ENCODE measurements at places on chromosomes 1 and 21. TPM values are rescaled to one million over a fixed set of nuclear protein-coding genes. Genes with fewer than 3 reads are reported as not detected.

DNA sequence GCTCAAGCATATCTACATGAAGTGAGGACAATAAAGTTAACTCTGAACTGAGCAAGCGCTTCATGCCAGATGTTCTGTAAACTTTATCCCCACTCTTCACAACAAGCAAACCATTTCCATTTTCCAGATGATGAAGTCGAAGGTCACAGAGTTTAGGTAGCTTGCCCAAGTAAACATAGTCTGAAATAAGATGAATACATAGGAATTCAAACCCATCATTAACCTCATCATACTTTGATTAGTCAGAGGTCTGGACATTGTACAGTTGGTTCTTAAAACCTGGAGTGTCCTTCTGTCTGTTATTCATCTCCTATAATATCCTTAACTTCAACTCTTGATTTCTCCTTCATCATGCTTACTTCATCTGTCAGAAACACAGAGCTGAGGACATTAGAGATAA is 180.3 kb upstream of the C8B start:
- no peak for DNase-seq

GRCh38 chr1:37073854-37074379 is 39.6 kb upstream of the GRIK3 start:
- no peak for DNase-seq

DNA sequence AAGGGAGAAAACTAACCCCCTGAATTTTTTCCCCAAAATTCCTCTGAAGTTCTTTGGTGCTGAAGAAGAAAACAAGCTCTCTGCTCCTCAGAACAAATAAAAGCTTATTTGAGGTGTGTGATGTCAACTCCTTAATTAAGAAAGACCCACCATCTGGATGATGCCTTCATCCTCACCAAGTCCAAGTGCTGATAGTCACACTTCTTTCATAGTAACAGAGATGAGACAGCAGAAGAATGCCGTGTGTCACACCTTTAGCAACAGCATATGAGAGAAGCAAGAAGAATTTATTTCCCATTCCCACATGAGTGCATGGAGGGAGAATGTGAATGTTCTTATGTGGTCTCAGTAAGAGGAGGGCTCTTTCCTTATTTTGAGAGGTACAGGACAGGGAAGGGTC is 91.2 kb downstream of the TGFB2 start:
- no peak for DNase-seq

DNA sequence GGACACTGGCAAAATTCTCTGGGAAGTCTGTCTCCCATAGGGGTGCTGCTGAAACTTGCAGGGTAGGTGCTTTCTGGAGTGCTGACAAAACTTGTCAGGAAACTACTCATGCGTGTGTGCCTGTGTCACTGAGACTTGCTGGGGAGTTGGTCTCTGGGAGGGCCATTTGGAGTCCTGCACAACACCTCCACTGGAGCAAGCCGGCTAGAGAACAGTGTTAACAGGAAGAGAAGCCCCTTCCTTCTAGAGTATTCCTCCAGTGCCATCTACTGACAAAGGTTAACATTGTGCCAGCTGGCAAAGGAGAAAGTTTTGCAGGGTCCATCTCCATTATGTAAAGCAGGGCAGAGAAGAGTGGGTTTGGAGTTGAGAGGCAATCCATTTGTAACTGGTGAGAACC is 30.0 kb downstream of the ZMYM4 start:
- no peak for DNase-seq

GRCh38 chr1:235280467-235280866 is 47.5 kb downstream of the ARID4B start:
- no peak for DNase-seq

DNA sequence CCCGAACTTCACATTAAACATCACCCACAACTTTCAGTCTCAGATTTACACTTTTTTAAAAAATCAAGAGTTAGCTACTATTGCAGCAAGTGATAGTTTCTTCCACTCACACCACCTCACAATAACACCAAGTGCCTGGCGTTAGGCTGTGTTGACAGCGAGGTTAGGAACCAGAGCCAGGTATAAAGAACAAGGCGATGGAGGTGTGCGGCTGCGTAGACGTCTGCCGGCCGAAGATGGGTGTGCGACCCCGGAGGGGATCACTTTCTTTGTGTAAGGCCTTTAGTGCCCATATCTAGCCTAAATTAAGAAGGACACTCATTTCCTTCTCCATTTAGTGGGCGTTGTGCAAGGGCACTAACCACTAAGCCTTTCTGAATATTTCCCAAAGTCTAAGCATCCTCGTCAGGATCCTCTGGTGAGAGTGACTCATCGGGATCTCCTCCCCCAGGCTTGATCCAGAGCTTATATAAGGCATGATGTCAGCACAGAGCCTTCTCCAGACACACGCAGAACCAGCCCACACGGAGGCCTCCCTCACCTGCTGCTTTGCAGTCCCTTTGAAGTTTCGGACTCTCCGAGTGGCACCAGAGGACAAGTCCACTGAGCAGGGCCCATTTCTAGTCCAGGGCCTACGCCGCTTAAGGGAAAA is 11.8 kb downstream of the NHLH2 start:
- peak; percentile 5 for DNase-seq

DNA sequence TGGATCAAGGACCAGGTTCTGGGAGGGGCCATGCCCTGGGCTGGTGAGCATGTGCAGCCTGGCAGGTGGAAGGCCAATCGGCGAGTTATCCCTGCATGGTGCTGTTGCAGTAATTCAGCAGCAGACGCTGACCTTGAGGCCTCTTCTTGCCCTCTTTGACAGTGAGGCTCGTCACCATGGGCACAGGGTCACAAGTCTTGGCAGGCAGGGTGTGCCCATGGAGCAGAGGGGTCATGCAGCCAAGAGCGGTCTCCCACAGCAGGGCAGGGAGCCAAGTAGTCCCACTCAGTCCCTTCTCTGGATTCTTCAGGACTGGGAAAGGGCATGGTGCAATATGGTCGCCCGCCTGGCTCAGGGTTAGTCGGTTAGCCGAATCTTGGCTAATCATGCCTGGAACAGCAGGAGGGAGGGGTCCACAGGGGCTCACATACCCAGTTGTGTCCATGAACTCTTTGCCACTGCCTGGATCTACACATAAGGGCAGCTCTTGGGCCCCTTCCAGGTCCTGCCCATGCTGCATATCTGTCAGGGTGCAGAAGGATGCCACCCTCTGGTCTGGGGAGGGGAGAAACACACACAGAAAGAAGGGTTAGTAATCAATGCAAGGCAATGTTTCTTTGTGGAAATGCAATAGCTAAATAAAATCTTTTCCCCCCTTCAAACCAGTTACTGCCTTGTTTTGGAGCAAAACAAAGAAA is 226.8 kb downstream of the SIPA1L2 start:
- DNase-seq: no peak

- DNase-seq: no peak
Measured at GRCh38 chr1:236058141-236058934, 6.6 kb downstream of the NID1 start.

DNA sequence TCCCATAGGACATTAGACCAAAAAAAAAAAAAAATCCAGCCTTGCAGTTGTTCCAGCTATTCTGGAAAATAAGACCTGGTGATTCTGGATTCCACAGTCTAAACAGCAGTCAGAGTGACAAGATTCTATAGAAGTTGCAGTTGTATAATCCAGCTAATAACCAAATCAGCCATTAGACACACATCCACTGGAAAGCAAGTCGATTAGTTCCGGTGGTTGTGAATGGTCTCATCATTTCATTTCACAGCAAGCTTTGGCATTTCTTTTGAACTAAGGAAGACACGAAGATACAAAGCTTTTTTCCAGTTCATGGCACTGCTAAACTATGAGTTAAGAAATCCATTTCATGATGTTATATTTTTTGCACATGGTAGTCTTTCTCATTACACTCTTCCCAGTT is 54.4 kb upstream of the FAM89A start:
- DNase-seq: no peak

DNA sequence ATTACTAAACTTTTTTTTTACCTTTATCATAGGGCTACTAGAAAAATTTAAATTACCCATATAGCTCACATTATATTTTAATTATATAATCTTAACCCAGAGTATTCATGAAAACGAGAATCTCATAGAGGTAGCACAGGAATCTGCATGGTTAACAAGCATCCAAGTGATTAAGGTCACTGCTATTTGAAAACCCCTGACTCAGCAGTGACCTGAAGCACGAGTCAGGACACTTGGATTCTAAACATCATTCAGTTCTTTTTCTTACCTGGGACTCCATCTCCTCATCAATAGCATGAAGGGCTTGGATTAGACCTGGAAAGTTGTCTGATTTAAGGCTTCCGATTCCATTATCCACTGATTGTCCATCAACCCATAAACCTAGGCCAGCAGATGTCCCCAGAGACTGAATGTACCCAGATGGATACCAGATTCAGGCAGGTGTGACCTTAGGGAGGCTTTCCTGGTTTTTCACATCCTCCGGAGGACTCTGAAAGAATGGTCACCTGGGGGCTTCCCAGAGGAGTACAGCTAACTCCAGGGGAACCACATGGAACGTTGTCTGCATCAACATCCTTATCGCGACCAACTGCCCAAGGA is 174.3 kb downstream of the SETD4 start:
- DNase-seq: peak; percentile 11

- peak; percentile 21 for DNase-seq
Measured at GRCh38 chr1:163401211-163401610, 79.5 kb downstream of the NUF2 start.

- no peak for DNase-seq
Measured at GRCh38 chr1:42211224-42211623, 46.7 kb upstream of the GUCA2A start.

- no peak for DNase-seq
Measured at GRCh38 chr1:79460773-79461436, 454.4 kb upstream of the ADGRL4 start.

DNA sequence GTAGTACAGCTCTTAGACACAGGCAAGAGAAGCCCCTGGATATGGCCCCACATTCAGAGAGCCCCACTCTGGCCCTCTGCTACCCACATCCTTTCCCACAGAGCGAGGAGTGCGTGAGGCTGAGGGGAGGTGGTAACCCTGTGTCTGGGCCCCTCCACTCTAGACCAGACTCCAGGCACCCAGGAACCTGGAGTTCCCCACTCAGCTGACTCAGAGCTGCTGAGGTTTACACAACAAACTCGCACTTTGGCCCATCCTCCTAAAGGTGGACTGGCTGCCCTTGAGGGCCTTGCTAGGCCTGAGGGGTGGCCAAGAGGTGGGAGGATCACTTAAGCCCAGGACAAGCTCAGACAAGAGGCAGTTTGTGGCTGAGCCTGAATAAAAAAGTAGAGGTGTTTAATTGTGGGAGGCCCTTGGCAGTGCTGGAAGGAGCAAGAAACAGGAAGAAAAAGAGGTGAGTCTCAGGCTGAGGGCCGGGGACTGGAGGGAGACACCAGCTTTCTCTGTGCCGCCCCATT is 10.7 kb downstream of the MR1 start:
- peak; percentile 72 for DNase-seq

- no peak for DNase-seq
Measured at GRCh38 chr21:44619886-44620285, 7.0 kb upstream of the KRTAP10-9 start.

GRCh38 chr21:43274022-43274945 is 105.5 kb downstream of the CRYAA start:
- peak; percentile 19 for DNase-seq

GRCh38 chr1:24822887-24823286 is 77.6 kb downstream of the CLIC4 start:
- no peak for DNase-seq

DNA sequence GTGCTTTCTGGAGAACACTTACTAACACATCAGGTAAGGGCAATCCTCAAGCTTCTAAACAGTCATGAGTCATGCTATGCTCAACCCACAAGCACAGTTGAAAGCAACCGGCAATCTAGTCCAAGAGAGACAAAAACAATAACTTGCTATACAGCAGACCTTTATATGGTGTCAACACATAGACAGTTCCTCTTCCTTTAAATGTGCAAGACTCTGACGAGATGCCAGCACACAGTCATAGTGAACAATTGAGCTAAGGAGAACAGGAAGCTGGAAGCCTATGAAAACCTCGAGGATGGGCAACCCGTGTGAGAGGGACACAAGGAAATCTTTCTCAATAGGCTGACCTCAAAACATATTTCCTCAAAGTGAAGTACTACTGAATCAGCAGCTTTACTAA is 5.3 kb downstream of the ADIPOR1 start:
- DNase-seq: no peak

DNA sequence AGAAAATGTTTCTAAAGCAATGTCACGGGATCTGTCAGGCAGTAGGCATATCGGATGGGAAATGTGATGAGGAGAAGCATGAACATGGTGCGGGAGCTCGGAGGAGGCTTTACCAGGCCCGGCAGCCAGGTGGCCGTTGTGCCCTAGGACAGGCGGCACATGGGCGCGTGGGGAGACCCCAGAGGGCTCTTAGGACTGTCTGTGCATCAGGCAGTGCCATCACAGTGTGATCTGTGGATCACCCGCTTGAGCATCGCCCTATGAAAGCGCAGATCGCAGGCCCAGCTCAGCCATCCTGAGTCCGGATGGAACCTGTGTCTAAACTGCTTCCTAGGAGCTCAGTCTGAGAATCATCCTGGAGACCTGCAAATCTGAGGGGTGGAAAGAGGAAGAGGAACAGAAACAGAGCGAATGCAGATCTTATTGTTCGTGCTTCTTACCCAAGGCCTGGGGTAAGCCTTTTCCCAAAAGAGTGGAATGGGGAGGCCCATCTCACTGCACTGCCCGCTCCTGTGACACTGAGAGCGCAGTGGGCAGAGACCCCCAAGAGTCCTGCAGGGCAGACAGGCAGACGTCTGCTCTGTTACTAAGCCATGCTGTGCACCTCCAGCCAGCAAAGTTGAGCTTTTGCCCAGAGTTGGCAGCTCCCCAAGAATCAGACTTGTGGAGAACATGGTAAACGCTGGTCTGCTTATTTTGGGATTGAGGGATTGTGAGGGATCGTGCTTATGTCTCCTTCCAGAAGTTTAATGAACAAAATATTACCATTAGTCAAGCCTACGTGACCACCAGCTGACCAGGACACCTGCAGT is 251.0 kb downstream of the RHOU start:
- DNase-seq: no peak

FCGR2B gene
- total RNA-seq: not detected

ADAMTS5 gene
- not detected for total RNA-seq

C4BPA gene
- total RNA-seq: 12.7 TPM

AMY2B gene
- 0.16 TPM for total RNA-seq

SPRR1B gene
- not detected for total RNA-seq

GPR161 gene
- total RNA-seq: 38.2 TPM

TRAF3IP3 gene
- not detected for total RNA-seq

COL9A2 gene
- 0.23 TPM for total RNA-seq

ADORA1 gene
- 46.0 TPM for total RNA-seq

RAP1GAP gene
- 9.3 TPM for total RNA-seq

RGS8 gene
- total RNA-seq: not detected

VHLL gene
- total RNA-seq: not detected

WDR47 gene
- total RNA-seq: 3.7 TPM
